ENCODE measurements at places on chromosomes 5 and 9. TPM values are rescaled to one million over a fixed set of nuclear protein-coding genes. Genes with fewer than 3 reads are reported as not detected.

- no peak for DNase-seq
Observed at GRCh38 chr5:166961028-166961427, 1330.4 kb upstream of the WWC1 start.

GRCh38 chr5:159459132-159459627 is 128.9 kb upstream of the IL12B start:
- no peak for DNase-seq

The FLT4 gene
- 18.2 TPM for total RNA-seq

The FGF1 gene
- 5.1 TPM for total RNA-seq

The ADRB2 gene
- total RNA-seq = 3.0 TPM

The CCNO gene
- 1.6 TPM for total RNA-seq

The ARAP3 gene
- 9.8 TPM for total RNA-seq

The SHLD3 gene
- total RNA-seq = 9.9 TPM

The FSD1L gene
- total RNA-seq = 27.5 TPM
